Left lobe of liver (tissue), 2 donors: ENCODE measurements at places on chromosomes 7 and 10. TPM values are rescaled to one million over a fixed set of nuclear protein-coding genes. Genes with fewer than 3 reads are reported as not detected.

- no peak for DNase-seq
These were observed 14.9 kb upstream of the CRCP start for GRCh38 chr7:66099551-66100407.

DNA sequence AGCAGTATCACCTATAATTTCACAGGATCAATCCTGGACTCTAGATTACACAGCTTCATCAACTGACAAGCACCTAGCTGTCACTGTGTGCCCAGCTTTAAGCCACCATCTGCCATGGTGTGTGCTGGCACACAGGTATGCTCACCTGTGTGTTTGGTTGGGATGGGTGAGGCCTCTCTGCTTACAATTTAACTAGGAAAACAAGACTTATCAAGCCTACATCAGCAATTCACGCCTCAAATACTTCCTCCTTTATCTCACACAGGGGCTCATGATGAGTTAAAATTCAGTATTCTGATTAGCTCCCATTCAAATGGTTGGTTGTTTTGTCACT lies 608.2 kb downstream of the PARD3 start:
- DNase-seq: no peak

DNA sequence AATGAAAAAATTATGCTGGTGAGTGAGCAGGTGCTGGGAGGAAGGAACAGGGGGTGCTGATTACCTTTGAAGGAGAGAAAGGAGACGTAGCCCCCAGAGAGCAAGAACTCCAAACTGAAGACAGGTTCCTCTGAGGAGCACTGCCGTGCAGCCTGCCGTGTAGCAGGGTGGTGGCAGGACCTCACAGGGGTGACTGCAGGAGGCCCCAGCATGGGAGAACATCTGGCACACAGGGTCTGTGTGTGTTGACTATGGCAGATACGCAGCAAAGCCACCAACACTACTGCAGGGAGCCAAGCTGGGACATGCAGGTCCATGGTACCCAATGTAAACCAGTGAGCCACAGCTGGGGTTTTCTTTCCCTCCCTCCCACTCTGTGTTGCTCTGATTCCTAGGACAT lies 192.1 kb upstream of the PDE1C start:
- DNase-seq: no peak

- DNase-seq: no peak
These were observed 98.9 kb downstream of the ANKRD61 start for GRCh38 chr7:6130007-6130587.

DNA sequence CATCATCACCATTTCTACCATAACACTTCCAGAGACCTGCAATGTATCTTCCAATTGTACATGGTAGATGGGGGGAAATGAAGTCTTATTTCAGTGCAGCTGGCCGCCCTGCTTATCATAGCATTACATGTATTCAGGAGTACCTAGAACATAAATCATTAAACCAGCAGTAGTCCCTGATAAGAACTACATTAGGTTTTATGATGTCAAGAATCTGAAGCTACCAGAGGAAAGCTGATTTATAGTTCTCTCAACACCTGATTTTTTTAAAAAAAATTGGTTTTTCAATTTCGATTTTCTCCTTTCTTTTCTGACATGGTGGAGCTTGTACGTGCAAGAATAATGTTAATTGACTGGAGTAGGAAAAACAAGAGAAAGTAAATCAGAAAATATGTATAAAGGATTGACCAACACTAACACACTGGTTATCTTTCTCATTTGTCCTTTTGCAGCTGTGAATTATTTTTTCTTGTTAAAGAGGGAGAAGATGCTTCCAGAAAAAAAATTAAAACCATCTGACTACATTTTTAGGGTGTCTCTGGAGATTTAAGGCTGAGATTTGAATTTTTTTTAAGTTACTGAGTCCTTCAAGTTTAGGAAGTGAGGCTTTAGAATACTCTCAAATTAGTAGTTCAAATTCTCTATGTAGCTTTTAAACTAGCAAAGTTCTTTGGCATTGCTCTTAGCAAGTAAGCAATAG lies 59.1 kb downstream of the CSTF2T start:
- DNase-seq: no peak

DNA sequence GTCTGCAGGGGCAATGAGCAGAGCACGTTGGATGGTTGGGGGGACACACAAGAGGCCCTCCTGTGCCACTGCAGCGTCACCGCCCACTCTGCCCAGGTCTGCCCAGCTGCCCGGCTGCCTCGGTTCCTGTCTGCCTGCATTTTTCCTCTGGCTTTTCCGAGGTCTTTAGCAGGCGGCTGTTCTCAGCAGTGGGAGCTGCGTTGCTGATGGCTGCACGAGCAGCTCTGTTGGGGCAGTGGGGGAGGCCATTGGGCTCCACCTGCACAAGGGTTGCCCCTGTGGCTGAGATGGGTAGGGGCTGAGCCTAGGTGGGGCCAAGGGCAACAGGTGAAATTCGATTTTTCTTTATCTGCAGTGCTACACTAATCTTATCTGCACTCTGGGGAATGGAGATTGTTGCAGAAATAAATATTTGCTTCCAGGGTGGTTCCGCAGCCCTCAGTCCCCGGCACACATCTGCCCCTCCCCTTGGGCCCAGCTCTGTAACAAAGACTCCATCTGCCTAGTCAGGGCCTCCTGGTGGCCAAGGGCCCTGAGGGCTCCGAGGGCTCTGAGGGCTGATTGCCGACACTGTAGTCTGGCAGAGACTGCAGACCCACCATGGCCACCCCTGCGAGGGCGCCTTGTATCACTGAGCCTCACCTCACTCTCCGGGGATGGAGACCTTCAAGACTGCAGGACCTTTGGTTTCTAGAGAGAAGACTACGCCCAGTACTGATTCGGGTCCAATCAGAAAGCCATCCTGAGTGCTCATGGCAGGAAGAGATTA lies 141.7 kb upstream of the SHH start:
- DNase-seq: no peak

DNA sequence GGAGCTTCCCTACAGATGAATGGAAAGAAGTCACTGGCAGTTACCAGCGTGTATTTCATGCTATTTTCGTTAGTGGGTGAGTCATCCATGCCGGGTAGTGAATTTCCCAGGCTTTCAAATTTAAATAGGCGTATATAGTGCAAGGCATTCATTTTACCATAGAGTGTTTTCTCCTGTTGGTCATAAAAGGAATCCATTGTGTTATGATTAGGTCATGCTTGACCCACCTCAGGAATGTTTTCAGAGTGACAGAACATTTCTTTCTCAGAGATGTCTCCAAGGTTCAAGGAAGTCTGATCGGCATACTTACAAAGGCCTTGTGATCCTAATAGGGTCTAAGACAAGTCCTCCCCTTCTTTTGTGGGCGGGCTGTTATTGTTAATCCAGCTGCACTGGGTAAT lies 110.7 kb downstream of the AKR1D1 start:
- no peak for DNase-seq

- DNase-seq: no peak
These were observed 945 bp downstream of the TAS2R40 start for GRCh38 chr7:143222782-143223181.

DNA sequence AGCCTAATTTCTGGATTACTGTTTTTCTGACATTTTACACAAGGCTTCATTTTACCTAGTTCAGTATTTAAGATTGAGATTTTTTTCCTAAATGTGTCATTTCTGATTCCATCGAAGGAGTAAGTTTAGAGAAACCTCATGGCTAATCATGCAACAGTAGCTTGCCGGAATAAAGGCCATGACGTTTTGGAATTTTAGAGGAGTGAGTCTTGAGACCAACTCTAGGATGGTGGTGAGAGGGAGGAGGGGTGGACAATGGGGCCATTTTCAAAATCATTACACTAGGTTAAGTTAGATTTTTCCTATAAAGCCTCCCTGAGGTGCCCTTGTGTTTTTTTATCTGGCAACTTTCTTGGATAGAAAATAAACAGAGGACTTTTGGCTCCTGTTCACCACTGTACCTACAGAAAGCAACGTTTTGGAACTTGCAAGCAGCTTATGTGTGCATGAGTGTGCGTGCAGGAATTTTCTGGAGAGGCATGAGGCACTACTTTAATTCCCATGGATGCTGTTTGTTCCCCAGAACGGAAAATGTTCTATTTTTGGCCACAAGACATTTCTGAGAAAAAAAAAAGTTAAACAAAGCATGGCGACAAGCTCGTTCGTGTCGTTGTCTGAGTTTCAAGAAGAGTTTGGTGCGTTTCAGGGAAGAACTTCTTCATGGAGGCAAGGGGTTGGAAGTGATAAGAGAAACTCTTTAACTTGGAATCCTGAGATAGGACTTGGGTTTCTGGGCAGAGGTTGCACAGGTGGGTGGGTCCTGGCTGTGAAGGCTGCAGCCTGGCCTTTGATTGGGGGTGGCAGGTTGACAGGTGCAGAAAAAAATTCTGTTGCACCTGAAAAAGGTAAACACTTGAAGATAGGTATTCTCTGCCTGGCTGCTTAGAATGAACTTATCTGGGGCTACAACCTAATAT lies 178.1 kb downstream of the PTEN start:
- DNase-seq: no peak

- DNase-seq: no peak
These were observed 6.1 kb downstream of the LAT2 start for GRCh38 chr7:74215921-74216320.

GRCh38 chr7:94588075-94588474 lies 67.9 kb downstream of the SGCE start:
- no peak for DNase-seq

DNA sequence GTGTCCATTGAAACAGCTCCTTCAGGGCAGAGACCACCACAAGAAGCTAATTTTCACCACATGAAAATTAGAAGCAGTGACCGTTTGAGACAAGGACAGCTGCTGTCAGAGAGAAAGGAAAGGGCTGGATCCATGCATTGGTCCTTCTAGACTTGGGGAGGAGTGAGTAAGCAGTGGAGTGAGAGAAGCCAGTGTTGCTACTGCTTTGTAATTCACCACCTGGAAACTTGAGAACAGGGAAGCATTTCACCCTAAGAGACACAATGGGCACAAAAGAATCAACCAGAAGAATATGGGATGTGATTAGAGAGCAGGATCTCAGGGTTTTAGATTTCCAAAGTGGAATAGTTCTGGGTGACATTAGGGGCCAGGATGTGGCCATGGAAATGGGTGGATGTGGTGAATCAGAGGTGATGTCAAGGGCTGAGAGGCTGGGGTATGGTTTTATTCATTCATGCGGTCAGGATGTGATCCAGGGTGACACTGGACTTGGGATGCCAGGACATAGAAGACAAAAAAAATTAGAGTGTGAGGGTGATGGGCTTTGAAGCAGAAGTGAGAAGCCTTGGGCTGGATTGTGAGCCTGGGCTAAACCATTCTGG lies 61.6 kb downstream of the DENND11 start:
- DNase-seq: no peak

SH2D4B gene
- not detected for total RNA-seq

DNA sequence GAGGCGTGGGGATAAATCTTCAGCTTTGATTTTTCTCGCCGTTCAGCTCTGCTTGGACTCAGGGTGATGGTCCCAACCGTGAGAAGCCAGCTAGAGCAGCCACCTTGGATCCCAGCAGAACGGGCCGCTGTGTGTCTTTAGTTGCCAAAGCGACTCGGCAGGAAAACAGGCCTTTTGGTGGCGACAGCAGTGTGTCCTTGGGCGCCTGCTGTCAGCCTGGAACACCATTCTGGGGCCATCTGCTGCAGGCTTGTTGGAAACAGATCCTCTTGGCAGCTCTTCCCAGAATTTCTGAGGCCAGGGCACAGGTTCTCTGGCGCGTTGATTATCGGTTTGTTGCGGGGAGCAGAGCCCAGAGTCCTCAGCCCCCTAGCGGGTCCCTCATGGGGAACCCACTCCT lies 97.6 kb downstream of the CUX1 start:
- peak; percentile 83 for DNase-seq

SLC13A1 gene
- 0.13 TPM for total RNA-seq
